Fibroblast of pulmonary artery (primary cell): ENCODE measurements at places on chromosomes 1 and 21.

DNA sequence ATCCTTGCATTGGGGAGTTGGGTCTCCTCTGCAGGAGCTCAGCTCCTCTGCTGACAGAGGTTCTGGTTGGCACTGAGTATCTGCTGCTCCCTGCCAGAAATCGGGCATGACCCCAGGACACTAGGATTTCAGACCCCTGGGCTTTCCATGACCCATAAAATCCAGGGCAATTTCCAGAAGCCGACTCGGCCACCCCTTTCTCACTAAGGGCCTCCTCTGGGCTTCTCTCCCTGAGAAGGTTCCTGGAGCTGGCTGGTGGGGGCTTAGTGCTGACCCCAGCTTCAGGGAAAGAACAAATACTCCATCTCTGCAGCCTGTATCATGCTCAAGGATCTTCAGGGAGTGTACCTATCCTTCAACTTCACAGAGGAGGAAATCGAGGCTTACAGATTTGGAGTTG lies 603.4 kb downstream of the PTPRU start:
- no peak for DNase-seq

GRCh38 chr1:17188889-17189631 lies 15.9 kb upstream of the PADI1 start:
- DNase-seq = no peak

GRCh38 chr1:220426989-220427388 lies 100.9 kb upstream of the MARK1 start:
- no peak for DNase-seq

GRCh38 chr1:35762141-35762540 lies 7.6 kb downstream of the CLSPN start:
- DNase-seq = no peak

- no peak for DNase-seq
Measured at GRCh38 chr1:199946305-199947155, 81.0 kb upstream of the NR5A2 start.

DNA sequence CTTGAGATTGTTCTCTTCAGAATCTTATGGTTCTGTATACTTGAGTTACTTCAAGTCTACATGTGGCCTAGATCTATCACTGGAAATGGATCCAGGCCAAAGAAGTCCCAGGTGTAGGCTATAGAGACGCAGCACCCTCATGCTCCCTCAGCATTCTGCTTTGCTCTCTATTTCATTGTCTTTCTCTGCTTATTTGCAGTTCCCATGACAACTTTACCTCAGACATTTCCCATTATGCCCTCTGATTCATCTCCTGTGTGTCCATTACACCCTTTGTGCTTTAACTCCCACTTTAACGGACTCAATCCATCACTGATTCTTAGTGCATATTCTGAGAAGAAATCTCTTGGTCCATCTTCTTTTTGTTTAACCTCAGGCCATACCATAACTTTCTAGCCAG lies 236.9 kb upstream of the NRIP1 start:
- DNase-seq = peak; percentile 69

- no peak for DNase-seq
Measured at GRCh38 chr1:170240409-170240808, 94.7 kb downstream of the NTMT2 start.

GRCh38 chr1:91781901-91782622 lies 103.9 kb downstream of the TGFBR3 start:
- DNase-seq = no peak

- no peak for DNase-seq
Measured at GRCh38 chr1:47708658-47709018, 270.8 kb downstream of the FOXD2 start.

DNA sequence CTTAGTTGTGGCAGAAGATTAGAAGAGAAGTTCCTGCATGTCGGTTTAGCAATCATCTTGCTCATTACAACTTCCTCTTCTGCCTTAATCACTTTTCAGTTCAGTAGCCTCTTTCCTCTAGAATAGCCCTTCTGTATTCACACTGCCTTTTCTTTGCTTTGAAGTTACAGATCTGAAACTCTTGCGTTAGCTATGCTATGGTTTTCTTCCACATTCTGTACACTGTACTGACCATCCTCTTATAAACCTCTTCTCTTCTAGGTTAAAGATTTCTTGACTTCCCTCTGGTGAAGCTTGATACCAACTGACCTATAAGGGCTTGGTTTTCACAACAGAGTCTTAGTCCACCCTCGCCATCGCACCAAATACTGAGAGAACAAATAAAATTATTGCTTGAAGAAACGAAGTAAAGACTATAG lies 35.0 kb downstream of the C21orf91 start:
- DNase-seq = no peak

DNA sequence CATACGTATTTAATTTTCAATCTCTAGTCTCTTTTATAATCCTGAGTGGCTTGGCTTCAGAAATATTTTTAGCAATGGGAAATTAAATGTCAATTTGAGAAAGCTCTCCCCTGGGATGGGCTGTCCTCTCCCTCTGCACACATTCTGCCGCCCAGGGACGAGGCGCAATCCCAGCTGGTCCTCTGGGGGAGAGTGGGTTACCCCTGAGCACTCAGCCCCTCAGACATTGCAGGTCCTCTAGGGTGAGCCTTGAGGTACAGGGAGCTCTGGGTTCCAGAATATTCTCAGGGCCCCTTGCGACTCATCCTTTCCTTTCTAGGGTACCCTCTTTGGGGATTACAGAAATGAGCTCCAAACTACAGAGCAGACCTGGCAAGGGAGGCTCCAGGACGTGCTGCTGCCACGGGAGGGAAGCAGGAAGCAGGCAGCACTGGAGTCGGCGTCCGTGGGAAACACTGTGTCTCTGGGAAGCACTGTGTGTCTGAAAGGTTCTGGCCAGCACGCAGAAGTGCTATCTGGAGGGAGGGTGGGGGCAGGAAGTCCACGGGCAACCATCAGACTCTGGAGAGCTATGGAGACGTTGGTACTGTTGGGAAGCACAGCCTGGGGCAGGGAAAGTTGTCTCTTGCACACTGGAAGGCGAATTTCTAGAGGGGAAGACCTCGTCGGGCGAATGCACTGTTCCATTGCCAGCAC lies 343.3 kb upstream of the VAMP3 start:
- DNase-seq = no peak

- no peak for DNase-seq
Measured at GRCh38 chr21:39947031-39947430, 79.8 kb downstream of the PCP4 start.

DNA sequence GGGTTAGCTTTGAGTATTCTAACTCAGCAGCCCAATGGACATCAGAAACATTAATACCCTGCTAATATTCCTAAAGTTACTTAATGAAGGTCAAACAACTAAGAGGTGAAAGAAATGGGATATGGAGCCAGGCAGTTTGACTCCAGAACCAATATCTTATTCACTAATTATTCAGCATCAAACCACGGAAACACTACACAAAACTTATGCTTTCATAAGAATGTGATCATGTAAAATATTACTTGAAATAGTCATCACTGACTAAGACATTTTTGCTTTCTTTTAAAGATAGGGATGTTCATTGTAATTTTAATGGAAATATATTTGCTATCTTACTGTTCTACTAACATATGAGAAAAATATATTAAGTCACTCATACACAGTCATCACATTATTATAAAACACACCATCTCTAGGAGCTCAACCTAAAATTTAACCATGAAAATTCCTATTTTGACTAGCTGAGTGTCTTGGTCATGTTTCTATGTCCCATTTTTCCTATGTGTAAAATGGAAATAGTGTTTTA lies 240.9 kb downstream of the KCTD3 start:
- no peak for DNase-seq

DNA sequence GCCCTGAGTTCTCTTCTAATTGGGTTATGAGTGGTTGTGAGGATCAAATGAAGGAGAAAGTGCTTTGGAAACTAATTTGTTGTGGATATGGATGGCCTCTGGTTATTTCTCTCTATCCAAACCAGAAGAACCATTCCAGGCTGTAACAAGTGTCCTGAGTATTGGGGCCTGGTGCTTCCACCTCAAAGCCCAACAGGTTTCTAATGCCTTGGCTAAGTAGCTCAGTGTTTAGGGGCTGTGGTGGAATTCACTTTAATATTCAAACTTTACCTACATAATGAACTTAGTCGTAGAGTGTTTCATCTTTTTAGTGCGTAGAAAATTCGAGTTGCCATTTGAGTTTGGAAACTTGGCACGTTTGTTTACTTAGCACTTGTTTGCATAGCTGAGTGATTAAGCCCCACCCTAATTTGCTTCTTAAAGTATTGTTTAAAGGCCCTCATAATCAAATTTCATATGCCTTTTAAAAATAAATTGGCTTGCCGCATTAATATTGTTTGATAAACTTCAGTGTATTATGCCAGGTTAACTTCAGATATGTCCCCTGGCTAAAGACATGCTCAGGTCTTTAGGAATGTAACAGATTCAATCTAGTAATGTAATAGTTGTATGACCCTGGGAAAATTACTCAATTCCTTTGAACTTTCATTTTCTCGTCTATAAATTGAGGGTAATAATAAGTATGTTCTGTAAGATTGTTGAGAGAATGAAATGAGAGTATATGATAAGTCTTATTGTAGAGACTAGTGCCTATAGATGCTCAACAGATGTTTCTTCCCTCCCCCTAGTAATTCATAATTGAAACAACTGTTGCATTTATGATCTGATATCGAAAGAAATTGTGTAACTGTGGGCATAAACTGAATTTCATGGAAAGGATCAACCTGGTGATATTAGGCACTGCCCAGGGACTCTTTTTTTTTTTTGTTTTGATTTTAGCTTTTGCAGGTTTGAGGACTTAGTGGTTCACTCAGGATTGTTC lies 1.6 kb downstream of the AGO4 start:
- DNase-seq = no peak

DNA sequence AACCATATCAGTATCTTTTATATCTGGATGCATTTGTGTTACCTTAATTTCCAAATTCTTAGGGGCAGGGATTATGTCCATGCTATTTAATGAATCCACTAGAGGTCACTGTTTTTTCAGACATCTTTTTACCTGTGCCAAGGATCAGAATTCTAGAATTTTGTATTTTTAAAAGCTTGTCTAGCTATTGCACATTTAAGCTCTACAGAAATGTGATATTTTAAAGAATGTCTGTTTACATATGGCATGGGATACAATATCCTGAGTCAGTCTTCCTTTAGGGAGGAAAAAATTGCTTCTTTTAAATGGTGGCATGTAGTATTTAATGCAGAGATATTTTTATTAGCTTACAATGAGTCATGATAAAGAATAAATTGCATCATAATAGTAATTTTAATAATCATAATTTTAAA lies 11.3 kb downstream of the RPAP2 start:
- DNase-seq = peak; percentile 60

DNA sequence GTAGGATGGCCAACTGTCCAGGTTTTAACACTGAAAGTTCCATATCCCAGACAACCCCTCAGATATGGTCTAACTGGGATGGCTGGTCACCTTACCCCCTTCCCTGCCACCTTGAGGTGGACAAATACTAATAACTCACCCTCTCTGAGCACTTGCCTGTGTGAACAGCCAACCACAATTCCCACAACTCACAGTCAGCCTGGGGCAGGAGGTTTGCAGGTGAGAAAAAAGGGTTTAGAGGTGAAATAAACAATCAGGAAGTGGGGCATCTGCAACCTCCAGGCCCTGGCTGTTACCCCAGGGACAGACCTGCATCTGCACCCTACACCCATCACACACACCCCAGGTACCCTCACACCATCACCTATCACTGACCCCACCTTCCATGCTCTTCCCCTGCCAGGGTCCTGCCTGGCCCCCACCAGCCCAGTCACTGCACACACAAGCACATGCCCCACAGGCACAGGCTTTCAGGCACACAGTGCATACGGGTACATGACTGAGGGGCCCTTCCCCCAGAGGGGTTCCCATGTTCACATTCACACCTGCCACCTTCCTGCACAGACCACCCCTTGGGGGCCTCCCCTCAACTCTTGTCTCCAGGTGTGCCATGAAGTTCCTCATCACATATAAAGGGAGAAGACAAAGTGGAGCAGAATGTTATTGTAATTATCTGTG lies 679.5 kb downstream of the MATN1 start:
- no peak for DNase-seq

- DNase-seq = peak; percentile 57
Measured at GRCh38 chr1:26787381-26787705, 407 bp upstream of the PIGV start.

DNA sequence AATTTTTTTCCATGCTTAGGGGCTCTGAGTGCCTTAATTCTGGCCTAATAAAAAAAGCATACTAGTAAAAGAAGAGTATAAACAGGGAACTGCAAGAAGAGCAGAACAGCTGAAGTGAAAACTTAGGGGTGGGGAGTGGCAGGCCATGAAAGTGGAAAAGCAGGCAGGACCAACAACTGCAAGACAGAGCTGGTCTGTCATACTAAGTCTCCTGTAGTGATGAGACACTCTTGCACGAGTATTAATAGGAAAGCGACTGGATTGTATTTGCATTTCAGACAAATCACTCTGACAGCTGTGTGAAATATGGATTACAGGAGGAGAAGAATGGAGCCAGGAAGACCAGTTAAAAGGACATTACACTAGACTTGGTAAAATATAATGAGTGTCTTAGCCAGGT lies 449.9 kb downstream of the NUF2 start:
- DNase-seq = no peak

DNA sequence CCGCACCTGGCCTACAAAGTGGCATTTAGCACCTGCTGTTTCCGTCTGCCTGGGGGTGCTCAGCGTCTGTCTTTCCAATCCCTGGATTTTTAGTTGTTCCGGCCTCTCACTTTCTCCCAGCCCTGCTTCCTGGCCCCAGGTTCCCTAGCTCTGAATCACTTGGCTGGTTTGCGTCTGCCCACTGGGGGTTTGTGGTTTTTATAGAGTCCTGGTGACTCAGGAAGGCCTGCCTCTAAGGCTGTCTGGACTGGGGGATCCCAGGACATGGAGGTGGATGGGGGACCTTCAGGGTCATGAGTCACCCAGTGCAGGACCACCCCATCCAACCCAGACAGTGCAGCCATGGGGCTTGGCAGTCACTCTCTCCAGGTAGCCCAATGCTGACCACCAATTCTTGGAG lies 53.5 kb downstream of the MRPL37 start:
- DNase-seq = peak; percentile 80

DNA sequence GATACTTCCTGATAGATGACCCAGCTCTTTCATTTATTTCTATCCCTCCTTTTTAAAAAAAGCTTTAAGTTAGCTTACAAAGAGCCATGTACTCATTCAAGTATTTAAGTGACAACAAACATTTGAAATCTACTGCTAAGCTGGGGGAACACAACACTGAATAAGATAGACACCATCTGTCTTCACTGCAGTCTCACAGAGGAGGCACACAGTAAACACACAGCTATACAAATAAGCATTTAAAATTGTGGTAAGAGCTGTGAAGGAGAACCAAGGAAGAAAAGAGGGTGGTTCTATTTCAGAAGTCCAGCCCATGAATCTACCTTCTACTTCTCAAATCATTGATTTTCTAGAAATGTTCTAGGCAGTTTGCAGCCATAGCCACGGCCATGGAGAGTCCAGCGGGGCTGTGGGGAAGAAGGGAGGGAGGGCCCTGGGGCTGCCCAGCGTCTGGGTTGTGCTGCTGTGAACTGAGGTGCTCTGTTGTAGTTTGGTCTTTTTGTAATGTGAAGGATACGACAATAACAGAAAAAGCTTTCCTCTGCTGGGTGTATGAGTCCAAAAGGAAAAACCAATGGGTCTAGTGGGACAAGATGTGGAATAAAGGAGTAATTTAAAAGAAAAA lies 28.2 kb downstream of the PRDM2 start:
- DNase-seq = no peak

- no peak for DNase-seq
Measured at GRCh38 chr21:45365186-45365607, 39.8 kb upstream of the COL18A1 start.

- DNase-seq = no peak
Measured at GRCh38 chr1:110631836-110632620, 25.9 kb upstream of the KCNA2 start.
